ENCODE measurements at places on chromosomes 1 and 21.

DNA sequence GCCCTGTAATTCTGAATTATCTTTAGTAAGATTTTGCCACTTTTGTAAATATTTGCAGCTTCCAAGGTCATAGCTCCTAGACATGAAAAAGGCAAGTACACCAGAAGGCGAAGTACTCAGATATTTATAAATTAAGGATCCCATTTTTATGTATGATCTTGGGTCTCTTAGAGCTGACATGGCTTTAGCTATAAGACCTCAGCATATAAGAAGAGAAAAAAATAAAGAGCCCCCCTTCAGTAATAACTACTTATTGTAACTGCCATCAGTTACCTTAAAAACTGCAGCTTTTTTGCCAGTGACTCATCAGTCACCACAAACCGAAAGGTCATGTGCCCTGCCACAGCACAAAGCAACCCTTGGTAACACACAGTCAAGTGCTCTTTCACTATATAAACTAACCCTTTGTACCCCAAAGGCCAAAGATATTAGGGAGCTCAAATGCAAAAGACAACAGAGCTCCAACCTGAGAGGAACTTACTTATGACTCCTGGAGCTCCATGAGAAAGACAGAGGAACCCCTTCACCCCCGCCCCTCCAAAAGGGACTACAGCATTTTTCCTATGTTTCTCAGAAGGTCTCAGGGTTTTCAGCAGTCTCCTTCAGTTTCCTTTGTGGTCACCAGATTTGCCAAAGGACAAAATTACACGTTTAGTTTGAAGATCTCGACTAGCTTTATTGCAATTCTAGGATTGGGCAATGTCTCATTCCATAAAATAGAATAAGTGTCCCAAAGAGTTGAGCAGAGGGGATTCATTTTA, 219.8 kb upstream of the DUSP10 start:
- DNase-seq, result peak; percentile 11

DNA sequence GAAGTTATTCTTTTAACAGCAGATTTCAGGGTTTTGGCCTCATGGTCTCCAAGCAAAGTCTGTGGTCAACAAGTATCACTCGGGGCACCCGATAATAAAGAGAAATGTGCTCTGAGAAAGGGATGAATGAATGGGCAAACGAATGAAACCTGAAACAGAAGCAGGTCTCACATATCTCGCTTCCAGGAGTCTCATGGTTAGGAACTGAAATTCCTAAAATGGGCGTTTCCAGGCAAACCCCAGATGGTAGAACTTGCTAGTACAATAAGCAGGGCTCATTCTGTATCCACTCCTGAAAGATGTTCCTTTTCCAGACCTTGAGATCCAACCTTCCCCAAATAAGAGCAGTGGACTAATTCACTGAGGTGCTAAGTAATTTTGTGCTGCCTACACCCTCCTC, 87.2 kb downstream of the LAMC2 start:
- no peak for DNase-seq

DNA sequence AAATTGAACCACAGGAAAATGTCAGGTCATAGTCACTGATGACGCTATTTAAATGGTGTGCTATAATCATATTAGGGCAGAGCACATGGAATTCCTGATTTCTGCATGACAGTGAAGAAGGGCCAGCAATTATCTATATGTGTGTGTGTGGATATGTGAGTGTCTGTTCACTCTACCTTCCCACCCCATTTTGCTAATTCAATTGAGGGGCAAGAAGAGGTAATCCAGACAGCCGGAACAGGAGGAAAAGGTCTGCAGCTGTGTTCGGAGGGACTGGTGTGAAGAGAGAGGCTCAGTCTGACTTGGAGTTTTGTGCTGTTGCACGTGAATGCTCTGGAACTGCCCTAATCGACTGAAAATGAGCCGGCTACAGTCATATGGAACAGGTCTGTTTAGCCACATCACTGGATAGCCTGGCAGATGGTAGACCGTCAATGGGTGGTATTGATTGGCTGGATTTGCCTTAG, 5.1 kb upstream of the ELAVL4 start:
- DNase-seq, result no peak

DNA sequence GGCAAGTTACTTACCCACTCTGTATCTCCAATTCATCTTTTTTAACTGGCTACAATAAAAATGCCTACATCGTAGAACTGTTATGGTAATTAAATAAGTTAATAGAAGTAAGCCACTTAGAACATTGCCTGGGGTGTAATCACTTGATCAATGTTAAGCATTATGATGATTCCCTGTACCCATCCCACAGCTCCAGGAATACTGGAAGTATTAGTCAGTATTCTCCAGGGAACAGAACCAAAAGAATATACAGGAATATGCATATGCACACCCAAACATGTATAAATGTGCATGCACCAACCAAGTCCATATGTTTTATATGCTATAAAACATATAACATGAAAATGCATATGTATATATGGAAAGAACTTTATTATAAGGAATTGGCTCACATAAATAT, 107.3 kb downstream of the UBE2U start:
- no peak for DNase-seq

DNA sequence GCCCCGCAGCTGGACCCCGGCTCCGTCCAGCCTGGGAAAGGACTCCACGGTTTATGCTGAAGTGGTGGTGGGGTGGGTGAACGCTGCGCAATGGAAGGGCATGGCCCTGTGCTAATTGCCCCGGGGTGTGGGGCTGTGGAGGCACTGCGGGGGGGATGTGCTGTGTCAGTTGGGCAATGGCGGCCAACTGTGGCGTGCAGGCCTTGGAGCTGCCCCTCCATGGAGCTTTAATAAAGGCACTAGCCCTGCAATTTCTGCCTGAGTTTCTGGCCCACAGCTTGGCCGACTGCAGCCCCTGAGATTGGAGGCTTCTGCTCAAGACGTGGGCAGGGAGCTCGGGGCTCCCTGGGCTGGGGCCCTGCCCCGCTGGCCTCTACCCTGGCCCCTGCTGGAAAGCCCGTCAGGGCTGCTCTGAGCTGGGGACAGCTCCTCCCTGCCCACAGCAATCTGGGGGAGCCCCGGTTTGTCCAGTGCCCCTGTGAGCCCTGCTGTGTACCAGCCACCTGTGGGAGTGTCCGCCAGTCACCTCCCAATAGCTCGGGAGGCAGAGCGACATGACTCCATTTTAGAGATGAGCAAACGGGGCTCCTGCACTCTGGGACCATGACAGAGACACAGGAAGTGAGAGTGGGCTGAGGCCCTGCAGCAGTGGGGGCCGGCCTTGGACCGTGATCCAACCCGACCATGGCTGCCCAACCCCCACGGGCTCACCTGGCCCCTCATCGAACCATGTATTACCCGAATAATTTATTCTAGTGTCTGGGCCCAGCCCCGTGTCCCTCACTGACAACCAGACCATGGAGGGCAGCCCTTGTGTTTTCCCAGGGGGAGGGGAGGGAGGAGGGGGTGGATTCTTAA, 8.7 kb upstream of the TNFRSF14 start:
- DNase-seq, result peak; percentile 59

GRCh38 chr1:16231331-16232315, 5.4 kb downstream of the CPLANE2 start:
- no peak for DNase-seq

DNA sequence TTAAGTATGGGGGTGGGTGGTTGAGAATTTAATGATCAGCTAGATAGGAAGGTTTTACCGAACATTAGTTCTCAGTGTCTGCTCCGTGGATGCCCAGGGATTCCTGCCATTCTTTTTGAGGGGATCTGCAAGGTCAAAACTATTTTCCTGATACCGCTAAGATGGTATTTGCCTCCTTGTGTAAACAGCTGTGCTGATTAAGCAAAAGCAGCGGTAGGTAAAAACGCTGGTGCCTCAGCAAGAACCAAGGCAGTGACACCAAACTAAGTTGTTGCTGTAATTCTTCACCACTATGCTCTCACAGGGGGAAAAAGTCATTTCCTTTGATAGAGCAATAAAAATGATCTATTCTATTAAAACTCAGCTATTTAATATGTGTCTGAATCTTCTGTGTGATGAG, 229.0 kb downstream of the FMN2 start:
- DNase-seq, result no peak

DNA sequence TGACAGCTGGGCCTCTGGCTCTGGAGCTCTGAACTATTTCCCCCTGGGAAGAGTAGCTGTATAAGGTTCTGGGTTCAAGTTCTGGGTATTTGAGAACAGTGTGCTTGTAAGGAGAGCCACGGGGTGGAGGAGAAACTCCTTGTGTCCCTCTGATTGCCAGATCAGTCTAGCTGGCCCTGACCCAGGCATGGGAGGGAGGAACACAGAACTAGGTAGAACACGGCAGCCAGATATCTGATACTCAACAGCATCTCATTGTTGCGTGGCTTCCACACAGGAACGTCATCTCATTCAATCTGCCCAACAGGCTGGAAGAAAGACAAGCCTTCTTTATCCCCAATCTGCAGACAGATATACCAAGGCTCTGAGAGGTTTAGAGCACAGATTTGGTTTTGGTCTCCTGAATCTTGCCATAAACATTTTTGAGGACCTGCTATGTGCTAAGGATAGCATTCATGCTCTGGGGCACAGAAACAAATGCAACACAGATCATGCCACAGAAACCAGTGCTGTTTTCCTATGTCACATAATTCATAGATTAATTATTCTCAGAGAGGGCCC, 83.8 kb downstream of the PLXNA2 start:
- DNase-seq, result no peak

DNA sequence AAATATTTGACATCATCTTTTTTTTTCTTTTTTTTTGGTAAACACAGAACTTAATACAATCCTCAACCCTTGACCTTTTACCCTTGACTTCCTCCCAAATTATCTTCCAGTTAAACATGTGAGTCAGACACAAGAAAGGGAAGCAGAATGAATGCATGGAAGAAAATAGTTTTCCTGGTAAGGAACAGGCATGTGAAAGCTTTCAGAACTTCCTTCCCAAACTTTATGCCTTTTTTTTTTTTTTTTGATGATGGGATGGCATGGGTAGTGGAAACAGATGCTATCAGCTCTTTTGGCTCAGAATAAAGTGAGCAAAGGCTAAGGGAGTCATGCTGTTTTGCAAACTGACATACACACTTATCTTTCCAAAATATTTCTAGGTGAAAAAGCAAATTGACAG, 1079.1 kb downstream of the TTLL7 start:
- no peak for DNase-seq

GRCh38 chr21:26506956-26507355, 66.1 kb downstream of the CYYR1 start:
- DNase-seq, result no peak

GRCh38 chr1:91026320-91026719, 4.5 kb upstream of the ZNF644 start:
- no peak for DNase-seq

GRCh38 chr1:205517763-205518162, 13.3 kb downstream of the CDK18 start:
- no peak for DNase-seq

DNA sequence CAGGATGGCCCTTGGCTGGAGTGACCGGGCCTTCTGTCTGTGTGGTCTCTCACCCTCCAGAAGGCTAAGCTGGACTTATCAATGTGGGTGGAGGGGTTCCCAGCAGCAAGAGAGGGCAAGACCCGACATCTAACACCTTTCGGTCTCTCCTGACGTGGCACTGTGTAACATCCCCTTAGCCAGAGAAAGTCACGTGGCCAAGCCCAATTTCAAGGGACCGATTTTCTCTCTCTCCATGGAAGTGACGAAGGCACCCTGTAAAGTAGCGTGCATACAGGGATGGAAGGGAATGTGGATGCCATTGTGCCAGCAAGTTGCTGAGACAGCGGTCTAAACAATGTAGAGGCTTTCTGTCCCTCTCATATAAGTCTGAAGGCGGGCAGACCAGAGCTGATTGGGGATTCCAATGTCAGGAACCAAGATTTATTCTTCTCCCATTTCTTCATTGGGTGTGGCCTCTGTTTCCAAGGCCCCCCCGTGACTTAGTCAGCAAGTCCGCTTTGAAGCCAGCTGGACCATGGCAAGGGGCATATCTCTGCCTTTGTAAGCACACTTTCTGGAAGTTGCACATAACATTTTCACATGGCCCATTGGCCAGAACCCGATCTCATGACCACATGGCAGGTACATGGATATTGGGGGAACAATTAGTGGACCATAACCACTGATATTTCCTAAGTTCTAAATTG, 12.5 kb downstream of the MX1 start:
- no peak for DNase-seq

DNA sequence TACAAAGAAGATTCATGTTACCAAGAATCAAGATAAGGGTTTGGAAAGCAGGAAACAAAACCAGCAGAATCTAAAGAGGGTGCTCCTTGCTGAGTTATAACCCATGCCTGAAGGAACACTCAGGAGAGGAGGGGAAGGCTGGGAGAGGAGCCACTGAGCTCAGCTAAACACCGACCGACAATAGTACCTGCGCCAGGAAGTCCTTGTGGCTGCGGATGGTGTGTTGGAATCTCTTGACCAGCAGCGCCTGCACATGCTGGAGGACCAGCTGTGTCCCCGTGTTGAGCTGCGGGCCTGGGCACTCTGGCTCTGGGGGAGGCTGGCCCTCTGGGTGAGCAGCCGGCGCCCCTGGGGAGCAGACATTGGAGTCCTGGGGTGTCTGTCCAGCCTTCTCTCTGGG, 89.4 kb downstream of the ABCA4 start:
- DNase-seq, result no peak

GRCh38 chr1:14513111-14513510, 85.4 kb upstream of the KAZN start:
- DNase-seq, result no peak

- DNase-seq, result no peak
These were observed 193.4 kb downstream of the APP start for GRCh38 chr21:25977068-25977611.

- DNase-seq, result no peak
These were observed 282.0 kb downstream of the PBX1 start for GRCh38 chr1:164840936-164841335.

DNA sequence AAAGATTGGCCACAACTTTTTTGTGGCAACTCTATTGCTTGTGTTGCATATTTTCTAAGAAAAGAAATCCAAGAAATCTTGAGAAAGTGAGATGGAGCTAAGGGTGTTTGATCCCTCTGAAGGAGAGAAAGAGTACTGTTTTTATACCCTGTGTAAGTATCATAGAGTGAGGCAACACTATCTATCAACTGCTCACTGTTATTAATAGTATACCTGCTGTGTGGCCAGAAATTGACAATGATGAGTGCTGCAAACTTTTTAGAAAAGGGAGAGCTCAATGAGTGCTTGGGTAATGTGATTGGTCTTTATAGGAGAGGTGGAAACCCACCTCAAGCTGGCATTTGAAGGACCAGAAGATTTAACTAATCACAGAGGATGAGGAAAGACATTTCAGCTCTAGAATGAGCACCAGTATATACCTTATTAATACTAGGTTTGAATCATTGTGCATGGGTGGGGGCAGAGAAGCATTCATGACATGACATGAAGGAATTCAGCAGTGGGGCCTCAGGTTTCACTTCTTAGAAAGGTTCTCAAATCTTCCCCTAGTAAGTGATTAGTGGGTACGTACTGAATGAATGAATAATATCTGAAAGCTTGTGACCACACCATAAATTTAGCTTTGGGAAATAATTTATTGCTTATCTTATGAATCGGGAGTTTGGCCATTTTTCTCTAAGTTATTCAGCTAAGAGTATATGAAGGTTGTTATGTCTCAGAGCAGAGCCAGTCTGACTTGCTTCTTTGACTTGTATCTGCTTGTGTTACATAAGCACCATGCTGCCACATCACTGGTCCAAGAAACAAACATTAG, 169.2 kb upstream of the SGIP1 start:
- DNase-seq, result no peak
